ENCODE measurements at places on chromosomes 12 and 14. TPM values are rescaled to one million over a fixed set of nuclear protein-coding genes. Genes with fewer than 3 reads are reported as not detected.

The KRT73 gene
- polyA plus RNA-seq = not detected

GRCh38 chr12:122184517-122184916 lies 1.6 kb downstream of the LRRC43 start:
- no peak for DNase-seq

The SERPINA5 gene
- polyA plus RNA-seq = 9.7 TPM

The EPS8 gene
- polyA plus RNA-seq = 61.1 TPM

The TMPRSS12 gene
- not detected for polyA plus RNA-seq

GRCh38 chr12:24378548-24379407 lies 429.3 kb upstream of the SOX5 start:
- peak; percentile 57 for DNase-seq

GRCh38 chr14:105158794-105159193 lies 9.8 kb downstream of the JAG2 start:
- DNase-seq = no peak

GRCh38 chr12:19227880-19228210 lies 98.3 kb downstream of the PLEKHA5 start:
- DNase-seq = no peak

GRCh38 chr12:128450810-128451209 lies 183.8 kb downstream of the TMEM132C start:
- no peak for DNase-seq

The CARMIL3 gene
- 1.2 TPM for polyA plus RNA-seq

GRCh38 chr12:96989916-96990315 lies 82.9 kb downstream of the NEDD1 start:
- DNase-seq = no peak

The DEGS2 gene
- polyA plus RNA-seq = 5.9 TPM

Measured in left renal pelvis (tissue), 4 donors.